ENCODE measurements at places on chromosomes 13 and 19.

DNA sequence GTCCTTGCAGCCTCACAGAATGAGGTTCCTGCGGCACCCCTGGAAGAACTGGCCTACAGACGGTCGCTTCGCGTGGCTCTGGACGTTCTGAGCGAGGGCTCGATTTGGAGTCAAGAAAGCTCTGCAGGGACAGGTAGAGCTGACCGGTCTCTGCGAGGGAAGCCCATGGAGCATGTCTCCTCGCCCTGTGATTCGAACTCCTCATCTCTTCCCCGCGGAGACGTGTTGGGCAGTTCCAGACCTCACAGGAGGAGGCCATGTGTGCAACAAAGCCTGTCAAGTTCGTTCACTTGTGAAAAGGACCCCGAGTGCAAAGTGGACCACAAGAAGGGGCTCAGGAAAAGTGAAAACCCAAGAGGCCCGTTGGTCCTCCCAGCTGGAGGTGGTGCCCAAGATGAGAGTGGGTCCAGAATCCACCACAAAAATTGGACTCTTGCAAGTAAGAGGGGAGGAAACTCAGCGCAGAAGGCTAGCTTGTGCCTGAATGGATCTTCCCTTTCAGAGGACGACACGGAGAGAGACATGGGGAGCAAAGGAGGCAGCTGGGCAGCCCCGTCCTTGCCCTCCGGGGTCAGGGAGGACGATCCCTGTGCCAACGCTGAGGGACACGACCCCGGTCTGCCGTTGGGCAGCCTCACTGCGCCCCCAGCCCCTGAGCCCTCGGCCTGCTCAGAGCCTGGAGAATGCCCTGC lies 23.4 kb upstream of the NDUFS7 start:
- no peak for DNase-seq

- DNase-seq, result no peak
Observed at GRCh38 chr13:99626461-99627082, 125.3 kb downstream of the TM9SF2 start.

DNA sequence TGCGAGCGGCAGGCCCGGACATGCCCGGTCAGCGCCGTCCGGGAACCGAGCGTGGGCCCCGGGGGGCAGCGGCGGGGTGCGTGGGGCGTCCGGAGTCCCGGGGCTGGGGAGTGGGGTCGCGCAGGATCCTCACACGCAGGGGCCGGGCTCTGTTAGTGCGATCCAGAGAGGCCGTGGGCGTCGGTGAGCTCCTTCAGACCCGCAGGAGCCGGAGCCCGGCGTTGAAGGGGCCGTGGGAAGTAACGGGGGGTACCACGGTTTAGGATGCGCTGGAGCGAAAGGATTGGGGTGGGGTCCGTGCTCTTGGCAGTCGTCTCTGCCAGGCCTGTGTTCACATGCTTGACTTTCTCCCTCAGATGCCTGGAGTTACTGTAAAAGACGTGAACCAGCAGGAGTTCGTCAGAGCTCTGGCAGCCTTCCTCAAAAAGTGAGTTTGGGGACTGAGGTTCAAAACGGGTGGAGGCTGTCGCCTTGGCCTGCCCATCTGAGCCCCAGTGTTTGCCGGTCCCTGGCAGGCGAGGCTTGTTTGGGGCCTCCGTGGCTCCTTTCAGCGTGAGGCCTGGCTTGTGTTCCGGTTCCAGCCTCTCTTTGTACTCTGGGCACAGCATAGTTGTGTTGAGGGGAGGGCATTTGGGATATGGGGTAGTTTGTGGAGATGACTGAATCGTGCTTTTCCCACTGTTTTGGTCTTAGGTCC lies 512 bp downstream of the RPS19 start:
- peak; percentile 76 for DNase-seq

DNA sequence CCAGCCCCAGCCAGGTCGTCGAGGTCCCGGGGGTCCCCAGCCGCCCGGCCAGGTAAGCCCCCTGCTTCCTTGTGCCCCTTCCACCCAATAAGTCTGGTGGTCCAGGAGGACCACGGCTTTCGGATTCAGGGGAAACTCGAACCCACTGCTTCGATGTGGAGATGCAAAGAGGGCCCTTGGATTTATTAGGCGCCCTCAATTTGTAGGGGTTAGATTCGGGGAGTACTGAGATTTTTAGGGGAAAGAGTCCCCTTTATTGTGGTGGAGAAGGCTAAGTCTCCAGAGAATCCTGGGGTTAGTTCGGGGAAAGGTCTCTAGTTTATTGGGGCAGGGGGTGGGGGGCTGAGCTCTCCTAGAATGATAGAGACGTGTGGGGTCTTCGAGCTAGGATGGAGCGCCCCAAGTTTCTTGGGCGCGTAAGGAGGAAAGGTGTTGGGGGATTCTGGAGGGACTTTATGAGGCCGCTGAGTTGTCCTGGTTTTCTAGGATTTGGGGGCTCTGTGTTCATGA lies 3.8 kb upstream of the LTBP4 start:
- no peak for DNase-seq

- DNase-seq, result no peak
Observed at GRCh38 chr19:47487551-47488515, 3.8 kb upstream of the KPTN start.

DNA sequence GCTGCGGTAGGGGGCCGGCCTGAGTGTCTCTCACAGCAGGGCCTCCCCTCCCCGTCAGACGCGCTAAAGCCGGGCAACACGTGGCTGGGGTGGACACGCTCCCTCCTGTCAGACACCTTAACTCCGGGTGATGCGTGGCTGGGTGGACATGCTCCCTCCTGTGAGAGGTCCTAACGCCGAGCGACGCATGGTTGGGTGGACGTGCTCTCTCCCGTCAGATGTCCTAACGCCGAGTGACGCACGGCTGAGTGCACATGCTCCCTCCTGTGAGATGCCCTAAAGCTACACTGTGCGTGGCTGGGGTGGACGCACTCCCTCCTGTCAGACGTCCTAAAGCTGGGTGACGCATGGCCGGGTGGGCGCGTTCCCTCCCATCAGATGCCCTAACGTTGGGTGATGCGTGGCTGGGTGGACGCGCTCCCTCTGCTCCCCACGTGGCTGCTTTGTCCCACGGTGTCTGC lies 126.1 kb upstream of the MCF2L start:
- DNase-seq, result no peak

DNA sequence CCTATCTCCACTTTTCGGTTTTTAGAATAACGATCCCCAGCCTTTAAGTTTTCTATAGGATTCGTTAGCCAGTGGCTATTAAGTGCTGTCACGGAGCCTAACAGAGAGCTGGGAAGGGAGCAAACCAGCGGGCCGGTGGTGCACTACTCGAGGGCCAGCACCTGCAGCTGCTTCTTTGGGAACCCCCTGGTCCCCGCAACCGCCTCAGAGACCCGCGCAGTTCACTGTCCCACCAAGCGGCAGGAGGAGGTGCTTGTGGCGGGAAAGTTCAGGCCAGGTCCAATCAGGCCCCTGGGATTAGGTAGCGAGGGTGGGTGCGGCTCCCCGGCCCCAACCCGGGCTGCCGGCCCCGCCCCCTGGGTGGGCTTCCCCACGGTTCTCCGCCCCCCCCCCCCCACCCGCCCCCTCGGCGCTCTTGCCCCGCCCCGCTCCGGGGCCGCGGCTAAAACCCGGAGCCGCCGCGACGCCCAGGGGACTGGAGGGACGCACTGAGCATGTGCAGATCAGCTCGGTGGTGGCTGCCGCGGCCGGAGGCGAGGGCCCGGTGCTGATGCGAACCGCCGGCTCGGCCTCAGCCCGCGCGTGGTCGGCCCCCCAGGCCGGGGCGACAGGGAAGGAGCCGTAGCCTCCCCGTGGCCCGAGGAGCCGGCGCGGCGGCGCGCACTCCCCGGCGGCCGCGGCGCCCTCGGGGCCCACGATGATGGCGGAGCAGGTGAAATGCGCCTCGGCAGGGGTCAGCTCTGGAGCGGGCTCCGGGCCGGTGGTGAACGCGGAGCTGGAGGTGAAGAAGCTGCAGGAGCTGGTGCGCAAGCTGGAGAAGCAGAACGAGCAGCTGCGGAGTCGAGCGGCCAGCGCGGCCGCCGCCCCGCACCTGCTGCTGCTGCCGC lies at the start of gene SLAIN1:
Gene SLAIN1, plus strand, starts transcription at position 471 of the 887 bp plus-strand sequence. Its CDS starts 227 bp downstream, at position 698.
- DNase-seq, result peak; percentile 90

DNA sequence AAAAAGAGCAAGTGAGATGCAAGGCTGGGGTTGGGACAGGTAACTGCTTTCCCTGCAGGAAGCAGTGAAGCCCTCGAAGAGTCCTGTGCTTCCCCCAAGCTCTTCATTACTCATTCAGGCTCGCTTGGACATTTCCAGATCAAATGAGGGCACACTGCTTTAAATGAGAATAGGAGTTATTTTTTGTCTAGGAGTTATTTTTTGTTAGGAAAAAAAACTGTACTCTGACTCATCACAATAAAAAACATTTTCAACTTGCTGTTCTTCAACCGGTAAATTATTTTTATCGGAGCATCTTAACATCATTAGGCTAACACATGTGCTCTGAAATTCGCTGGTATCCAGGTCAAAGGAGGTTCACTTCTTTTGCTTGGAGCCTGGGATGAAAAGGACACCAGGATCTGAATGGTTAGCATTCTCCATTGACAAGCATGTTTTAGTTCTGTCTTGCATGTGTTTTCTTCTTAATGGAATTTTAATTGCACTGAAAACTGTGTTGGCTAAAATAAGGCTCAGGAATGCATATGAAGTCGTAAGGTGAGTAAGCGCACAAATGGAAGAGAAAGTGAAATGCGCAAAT lies 80.7 kb upstream of the STK24 start:
- no peak for DNase-seq

DNA sequence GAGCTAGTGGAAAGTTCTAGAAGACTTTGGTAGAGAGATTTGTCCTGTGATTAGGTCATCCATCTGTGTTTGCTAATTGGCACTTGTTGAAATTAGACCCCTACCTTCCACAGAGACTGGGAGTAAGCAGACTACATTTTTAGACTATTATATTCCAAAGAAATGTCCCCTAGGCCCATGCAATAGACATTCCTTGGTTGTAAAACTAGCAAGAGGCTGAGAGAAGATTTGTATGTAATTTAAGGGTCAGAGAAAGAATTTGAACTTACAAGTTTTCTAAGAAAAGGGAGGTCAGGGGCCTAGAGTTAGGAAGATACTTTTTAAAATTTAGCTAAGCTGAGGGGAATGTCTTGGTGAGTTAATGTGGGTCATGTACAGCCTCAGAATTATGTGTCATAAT lies 470.7 kb upstream of the SLITRK1 start:
- DNase-seq, result no peak

DNA sequence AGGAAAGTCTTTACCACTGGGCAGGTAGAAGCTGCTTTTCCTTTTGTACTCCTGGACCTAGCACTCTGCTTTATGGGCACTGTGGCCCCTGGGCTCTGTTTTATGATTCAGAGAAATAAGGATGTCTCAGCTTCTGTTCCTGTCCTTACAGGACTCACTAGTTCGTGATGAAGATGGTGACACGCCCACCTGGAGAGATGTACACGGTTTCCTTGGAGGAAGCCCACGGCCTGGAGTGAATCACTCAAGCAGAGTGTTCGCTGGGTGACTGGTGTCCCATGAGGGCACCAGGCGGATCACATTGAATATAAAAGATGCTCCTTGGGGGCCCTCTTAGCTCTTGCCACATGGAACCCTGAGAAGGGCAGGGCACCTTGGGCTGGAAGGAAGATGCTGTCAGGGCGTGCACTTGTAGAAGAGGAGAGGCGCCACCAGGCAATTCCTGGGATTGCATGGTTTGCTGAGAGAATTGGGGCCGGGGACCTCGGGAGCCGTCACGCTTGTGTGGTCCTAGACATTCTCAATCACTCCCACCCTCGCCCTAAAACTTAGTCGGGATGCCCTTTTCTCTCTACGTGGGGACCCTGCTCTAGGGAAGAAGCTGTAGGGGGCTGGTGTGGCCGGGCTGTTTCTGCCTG lies 202.6 kb downstream of the TSHZ3 start:
- DNase-seq, result no peak

GRCh38 chr19:15584541-15585115 lies 30.4 kb upstream of the CYP4F8 start:
- DNase-seq, result peak; percentile 82

DNA sequence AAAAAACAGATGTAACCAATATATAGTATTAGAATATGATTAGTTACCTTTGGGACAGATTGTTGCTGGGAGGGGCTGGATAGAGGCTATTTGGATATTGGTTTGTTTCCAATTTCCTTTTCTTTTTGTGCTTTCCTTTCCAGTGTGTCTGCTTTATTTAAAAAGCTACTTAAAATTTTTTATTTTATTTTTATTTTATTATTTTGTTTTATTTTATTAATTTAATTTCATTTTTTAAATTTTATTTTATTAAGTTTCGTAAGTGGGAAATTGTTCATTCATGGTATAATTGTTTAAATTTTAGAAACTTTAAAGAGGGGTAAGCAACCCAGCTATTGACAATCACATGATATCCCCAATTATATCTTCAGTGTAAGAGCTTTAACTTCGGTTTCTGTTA lies 2077.0 kb upstream of the PCDH20 start:
- DNase-seq, result no peak

GRCh38 chr13:79547211-79548195 lies 66.5 kb downstream of the NDFIP2 start:
- peak; percentile 59 for DNase-seq

GRCh38 chr13:113566227-113566561 lies 18.4 kb upstream of the TFDP1 start:
- DNase-seq, result no peak

Measured in erythroblast (primary cell).